ENCODE measurements at places on chromosomes 5 and 9.

- no peak for DNase-seq
These were observed 105.9 kb downstream of the MARCHF3 start for GRCh38 chr5:126924331-126925033.

DNA sequence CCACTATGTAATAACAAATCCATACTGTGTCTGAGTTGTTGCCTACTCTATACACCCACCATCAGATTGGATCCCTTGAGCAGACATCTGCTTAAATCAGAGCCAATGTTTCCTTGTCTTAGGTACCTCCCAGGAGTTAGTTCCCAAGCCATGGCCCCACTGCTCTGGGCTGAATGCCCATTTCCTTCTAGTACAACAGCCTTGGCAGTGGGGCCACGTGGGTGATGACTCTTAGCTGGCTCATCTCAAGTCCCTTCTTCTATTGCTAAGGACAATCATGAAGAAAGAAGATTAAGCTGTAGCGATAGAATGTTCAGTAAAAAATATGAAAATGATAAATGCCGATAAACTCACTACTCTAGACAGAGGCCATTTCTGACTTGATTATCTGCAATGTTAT is 16.6 kb downstream of the PTGR1 start:
- no peak for DNase-seq

- DNase-seq: no peak
These were observed 75.5 kb downstream of the CACNA1B start for GRCh38 chr9:137952976-137953666.

GRCh38 chr5:168128111-168128510 is 163.3 kb upstream of the WWC1 start:
- DNase-seq: no peak

- no peak for DNase-seq
These were observed 1.6 kb upstream of the MARCHF6 start for GRCh38 chr5:10351919-10352318.

- DNase-seq: no peak
These were observed 85.9 kb downstream of the GNA14 start for GRCh38 chr9:77562019-77562748.

DNA sequence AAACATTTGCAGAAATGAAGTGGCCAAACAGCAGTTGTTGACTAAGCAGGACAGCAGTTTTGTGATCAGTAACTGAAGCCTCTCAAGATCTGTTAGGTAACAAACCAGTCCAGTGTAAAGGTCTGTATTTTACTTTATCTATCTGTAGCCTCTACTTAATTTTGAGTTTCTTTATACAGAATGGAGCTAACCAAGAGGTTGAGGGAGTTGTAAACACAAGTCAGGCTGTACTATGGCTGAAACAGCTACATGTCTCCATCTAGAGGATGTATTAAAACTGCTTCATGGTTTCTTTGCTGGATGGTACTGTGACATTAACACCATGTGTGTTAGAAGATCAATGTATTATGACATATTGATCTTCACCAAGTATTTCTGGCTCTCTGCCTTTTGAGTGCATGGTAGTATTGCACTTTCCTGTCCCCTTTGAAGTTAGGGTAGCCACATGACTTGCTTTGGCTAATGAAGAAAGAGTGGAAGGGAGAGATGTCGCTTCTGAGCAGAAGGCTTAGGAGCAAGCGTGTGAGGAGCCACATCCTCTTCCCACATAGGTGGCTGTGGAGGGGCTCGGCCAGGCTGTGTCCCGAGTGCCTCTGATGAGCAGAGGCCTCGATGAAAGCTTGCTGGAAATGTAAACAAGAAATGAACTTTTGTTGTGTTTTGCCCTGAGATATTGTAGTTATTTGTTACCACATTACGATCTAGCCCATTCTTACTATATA is 105.6 kb upstream of the PCA3 start:
- no peak for DNase-seq

DNA sequence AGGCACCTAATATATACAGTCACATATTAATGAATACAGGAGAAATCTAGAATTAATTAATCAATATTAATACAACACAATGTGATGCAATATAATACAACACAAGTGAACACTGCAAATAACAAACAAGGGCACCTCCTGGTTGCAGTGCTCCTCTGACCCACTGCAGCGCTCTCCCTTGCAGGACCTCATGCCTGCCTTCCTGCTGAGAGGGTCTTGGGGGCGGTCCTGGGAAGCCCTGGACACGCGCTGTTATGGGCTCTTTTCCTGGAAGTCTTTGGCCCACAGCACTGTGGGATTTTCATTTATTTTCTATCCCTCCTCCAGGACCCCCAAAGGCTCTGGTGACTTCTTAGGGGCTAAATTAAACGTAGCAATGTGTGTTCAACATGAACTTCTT is 485.8 kb downstream of the IRX1 start:
- no peak for DNase-seq

DNA sequence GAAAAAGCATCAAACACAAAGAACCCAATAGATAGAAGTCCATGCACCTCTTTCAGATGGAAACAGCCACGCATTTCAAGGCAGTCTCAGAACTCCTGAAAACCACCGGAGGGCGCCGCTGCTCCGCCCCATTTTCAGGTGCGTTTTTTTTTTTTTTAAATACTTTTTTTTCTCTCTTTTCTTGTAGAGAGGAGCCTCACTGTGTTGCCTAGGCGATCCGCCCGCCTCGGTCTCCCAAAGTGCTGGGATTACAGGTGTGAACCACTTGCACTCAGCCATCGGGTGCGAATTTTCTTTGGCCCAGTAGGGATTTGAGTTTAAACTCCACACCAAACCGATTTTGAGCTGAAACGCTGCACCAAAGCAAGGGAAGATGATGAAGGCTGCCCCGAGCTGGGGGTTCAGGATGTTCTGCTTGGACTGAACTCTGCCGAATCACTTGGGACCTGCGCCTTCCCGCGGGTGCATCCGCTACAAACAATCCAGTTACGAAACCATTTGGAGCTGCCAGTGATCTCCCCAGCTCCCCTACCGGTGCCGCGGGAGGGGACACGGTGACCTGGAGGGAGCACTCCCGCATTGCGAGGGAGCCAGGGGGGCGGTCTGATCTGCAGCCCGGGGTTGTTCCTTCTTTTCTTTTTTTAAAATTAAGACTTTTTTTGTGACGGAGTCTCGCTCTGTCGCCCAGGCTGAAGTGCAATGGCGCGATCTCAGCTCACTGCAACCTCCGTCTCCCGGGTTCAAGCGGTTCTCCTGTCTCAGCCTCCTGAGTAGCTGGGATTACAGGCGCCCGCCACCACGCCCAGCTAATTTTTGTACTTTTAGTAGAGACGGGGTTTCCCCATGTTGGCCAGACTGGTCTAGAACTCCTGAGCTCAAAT is 1.4 kb downstream of the PTGR1 start:
- peak; percentile 63 for DNase-seq

GRCh38 chr5:74599148-74599547 is 41.4 kb downstream of the ENC1 start:
- no peak for DNase-seq

GRCh38 chr5:53262348-53262970 is 152.9 kb upstream of the MOCS2 start:
- no peak for DNase-seq

DNA sequence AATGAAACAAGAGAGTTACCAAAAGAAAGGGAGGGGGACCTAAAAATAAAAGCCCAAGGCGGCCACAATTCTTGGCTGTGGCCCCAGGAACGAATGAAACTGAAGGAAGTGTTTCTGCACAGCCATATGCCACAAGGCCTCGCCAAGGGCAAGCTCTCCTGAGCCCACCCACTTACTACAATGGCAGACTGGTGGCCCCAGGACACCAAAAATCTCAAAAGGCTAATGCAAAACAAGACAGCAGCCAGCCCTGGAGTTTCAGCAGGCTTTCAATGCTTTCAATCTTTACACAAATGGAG is 4.0 kb downstream of the CAMSAP1 start:
- no peak for DNase-seq

- no peak for DNase-seq
These were observed 519.6 kb downstream of the CYLC2 start for GRCh38 chr9:103514767-103515166.

DNA sequence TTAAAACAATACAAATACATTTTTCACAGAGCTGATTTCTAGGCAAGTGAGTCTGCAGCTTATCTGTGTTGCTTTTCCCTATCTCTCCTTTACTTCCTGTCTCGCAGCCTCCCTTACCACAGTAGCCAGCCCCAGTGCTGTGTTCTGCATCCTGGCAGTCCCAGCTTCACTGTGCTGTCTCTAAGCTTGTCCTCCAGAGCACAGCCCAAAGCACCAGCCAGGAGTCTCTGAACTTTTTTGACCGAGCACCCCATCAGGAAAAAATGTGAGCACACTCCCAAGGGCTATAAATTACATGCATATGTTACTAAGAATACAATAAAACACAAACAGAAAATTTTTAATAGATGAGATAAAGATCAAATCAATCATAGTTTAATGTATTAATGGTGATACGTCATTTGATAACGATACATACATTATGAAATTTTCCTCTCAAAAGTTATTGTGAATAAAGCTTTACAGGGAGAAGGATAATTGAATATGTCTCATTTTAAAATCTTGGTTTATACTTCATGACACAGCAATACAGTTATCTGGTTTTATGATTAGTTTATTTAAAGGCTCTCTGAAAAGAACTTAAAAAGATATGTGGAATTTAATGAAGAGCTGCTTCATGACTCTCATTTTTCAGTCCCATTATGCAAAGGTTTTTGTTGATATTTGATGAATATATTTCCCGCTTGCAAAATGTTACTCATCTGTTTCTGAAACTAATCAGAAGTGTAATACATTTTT is 7.3 kb upstream of the RHOBTB3 start:
- no peak for DNase-seq

GRCh38 chr9:34686231-34686630 is 4.8 kb downstream of the CCL19 start:
- DNase-seq: no peak

DNA sequence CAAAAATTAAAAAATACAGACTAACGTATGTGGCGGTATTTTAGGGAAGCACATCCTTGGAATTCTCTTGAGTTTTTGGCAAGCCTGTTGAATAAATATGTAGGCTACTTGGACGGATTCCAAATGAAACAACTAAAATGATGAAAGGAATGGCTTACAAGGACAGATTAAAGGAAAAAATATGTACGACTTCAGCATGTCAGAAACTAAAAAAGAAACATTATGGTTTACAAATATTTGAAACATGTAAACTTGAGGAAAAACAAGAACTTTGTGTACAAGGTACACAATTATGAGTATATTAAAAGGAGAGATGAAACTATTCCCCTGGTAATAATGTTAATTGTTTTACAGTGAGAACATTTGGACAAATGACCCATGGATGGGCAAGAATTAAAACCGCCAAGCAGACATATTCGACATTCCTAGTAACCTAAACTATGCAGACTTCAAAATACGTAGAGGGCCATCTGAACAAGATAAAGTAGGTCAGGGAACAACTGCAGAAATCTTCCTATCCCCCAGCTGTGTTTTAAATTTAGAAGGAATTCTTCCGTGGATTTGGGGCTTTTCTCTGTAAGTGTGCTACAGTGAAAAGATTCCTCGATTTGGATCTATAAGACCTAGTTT is 12.5 kb downstream of the EDIL3 start:
- DNase-seq: no peak

GRCh38 chr9:2338777-2339365 is 282.7 kb upstream of the VLDLR start:
- no peak for DNase-seq

- DNase-seq: no peak
These were observed 2.9 kb downstream of the BICD2 start for GRCh38 chr9:92761686-92762085.

DNA sequence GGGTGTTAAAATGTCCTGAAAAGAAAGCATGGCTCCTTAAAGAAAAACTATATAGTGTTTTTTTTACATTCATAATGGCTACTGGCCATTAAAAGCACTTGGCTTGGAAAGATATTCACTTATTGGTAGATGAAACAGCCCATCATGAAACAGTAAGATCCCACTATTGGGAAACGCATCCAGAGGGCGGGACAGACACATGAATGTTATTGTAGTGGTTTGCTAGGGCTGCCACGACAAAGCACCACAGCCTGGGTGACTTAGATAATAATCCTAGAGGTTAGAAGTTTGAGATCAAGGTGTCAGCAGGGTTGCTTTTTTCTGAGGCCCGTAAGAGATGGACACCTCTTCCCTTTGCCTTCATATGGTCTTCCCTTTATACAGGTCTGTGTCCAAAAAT is 139.4 kb upstream of the ANKH start:
- no peak for DNase-seq

DNA sequence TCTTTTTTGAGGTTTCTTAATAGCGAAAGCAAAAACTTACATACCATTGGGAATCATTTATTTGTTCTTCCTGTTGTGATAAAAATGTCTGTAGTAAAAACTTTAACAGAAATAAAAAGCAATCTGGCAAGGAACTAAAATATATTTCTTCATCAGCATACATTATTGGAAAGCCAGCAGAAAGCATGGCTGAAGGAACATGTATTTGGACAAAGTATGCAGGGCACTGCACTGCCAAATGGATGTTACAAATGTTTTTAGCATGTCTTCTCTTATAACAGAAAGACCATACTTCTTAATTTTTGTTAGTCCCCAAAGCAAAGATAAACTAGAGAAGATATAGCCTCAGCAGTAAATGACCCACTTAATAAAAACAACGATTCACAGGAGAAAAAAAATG is 80.5 kb downstream of the SMIM15 start:
- DNase-seq: no peak

DNA sequence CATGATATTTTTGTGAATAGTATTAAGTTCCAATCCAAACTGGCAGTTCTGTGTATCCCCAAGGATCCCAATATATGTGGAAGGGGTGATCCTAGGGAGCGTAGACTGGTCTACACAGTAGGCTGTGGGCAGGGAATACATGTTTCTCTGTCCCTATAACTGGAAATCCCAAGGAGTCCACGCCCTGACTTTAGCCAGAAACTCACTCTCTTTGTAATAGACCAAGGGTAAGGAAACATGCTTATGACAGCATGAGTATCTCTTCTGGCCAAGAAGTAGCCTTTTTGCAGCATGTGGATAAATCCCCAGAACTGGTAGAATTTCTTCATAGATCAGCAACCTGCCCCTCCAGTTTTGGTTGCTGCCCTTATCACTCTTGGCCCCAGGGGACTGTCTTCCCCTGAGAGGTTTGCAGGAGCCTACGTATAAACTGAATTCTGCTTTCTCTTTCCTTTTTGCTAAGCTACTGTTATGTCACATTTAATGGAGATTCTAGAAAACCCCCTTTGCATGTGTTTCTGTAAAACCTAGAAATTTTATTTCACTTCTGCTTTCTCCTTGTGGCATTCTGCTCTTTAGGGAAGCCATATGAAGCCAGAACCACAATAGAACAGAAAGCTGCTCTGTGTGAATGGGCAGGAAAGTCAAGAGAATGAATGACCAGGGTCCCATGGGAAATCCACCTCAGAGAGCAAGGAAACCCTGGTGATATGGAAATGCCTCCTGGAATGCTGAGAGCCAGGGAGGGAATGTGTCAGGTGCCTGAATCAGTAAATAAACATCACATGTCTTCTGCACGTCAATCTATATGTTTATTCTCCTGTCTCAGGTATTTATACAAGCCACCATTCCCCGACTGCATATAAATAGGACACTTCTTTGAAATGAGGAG is 3.5 kb downstream of the IFNA2 start:
- no peak for DNase-seq
